Prostate gland (tissue), 2 donors: ENCODE measurements at places on chromosomes 13 and 19. TPM values are rescaled to one million over a fixed set of nuclear protein-coding genes. Genes with fewer than 3 reads are reported as not detected.

TSSK6 gene
- 22.3 TPM for total RNA-seq

SCGB2B2 gene
- 1.2 TPM for total RNA-seq

NLRP9 gene
- 4.0 TPM for total RNA-seq

CEACAM3 gene
- total RNA-seq, result 0.59 TPM

ZNF681 gene
- 2.0 TPM for total RNA-seq

ZNF844 gene
- total RNA-seq, result 16.2 TPM

GRCh38 chr19:38304866-38305429, 897 bp downstream of the C19orf33 start:
- no peaks in the 10 kb centered on the region for H3K36me3 ChIP-seq
- H3K4me1 ChIP-seq, result no peaks in the 10 kb centered on the region
- H3K4me3 ChIP-seq, result no peak overlapping the region
- no peak overlapping the region for H3K27ac ChIP-seq
- peak; percentile 72 for DNase-seq

DNA sequence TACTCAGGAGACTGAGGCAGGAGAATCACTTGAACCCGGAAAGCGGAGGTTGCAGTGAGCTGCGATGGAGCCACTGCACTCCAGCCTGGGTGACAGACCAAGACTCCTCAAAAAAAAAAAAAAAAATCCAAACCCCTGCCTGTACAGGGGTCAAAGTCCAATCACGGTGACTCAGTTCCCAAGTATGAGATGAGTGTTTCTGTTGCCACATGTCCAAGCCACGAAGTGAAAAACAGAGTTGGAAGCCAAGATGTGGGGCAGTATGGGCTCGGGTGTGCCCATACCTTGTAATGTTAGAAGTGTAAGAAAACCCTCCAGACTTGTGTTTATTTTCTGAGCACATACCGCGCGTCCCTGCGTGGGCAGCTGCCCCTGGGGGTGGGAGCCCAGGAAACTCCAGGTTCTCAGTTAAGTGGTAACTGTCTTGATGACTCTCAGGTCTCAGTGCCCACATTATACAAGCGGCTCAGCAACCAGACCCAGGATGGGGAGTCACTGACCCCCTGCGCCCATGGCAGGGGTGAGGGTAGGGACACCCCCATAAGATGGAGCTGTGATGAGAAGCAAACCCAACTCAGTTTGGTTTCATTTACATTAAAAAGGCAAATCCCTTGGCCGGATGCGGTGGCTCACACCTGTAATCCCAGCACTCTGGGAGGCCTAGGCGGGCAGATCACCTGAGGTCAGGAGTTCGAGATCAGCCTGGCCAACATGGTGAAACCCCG, 1.2 kb upstream of the GPX4 start:
- H3K4me3 ChIP-seq, result no peak overlapping the region
- DNase-seq, result peak; percentile 55
- no peaks in the 10 kb centered on the region for H3K27me3 ChIP-seq
- peaks cover 12% of the 10 kb centered on the region for H3K4me1 ChIP-seq
- H3K27ac ChIP-seq, result peak overlapping the region; percentile 81

- no peaks in the 10 kb centered on the region for H3K36me3 ChIP-seq
- H3K4me1 ChIP-seq, result no peaks in the 10 kb centered on the region
- no peak overlapping the region for H3K4me3 ChIP-seq
- no peak overlapping the region for H3K27ac ChIP-seq
Observed at GRCh38 chr13:42885325-42885724, 103.9 kb downstream of the FAM216B start.

DNA sequence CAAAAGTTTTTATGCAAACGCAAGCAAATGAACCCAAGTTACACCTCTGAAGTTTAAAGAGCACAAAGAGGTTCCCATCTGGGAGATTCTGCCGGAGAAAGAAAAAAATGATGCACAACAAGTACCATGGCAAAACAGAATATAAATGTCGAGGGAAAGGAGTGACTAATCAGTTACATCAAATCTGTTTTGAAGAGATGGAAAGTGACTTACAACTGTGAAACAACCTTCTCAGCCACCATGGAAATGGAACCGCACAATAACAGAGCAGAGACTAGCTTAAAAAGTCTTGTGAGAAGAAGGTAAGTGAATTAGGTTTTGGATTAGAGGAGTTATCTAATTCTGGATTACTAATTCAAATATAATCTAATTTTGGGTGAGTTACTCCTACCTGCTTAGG, 2.4 kb downstream of the HSPH1 start:
- H3K4me1 ChIP-seq, result no peaks in the 10 kb centered on the region
- DNase-seq, result no peak
- no peaks in the 10 kb centered on the region for H3K36me3 ChIP-seq
- no peak overlapping the region for H3K27ac ChIP-seq

GRCh38 chr13:23629566-23630272, 59.5 kb downstream of the TNFRSF19 start:
- peaks cover 20% of the 10 kb centered on the region for H3K4me1 ChIP-seq
- no peak overlapping the region for H3K4me3 ChIP-seq
- peak; percentile 74 for DNase-seq
- peak overlapping the region; percentile 60 for H3K27ac ChIP-seq

- no peaks in the 10 kb centered on the region for H3K27me3 ChIP-seq
- H3K4me3 ChIP-seq, result no peak overlapping the region
- DNase-seq, result no peak
- H3K4me1 ChIP-seq, result peaks cover 17% of the 10 kb centered on the region
- H3K27ac ChIP-seq, result no peak overlapping the region
Observed at GRCh38 chr19:6023085-6023682, 45.2 kb upstream of the RANBP3 start.

DNA sequence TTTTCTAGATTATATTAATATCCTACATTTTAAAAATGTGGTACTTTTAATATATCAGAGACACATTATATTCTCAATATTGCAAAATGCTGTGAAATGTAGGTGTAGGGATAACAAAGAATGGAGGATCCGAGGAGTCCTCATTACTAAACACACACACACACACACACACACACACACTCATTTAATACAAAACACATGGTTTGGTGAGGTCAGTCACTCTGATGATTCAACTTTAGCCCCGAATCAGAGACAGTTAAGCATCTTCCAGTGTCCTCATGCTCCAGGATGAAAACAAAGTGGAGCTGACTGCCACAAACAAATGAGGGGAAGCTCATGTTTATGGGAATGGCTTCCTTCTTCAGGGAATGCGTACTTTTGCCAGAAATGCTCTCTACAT, 147.5 kb downstream of the CYSLTR2 start:
- H3K4me3 ChIP-seq, result no peak overlapping the region
- H3K4me1 ChIP-seq, result no peaks in the 10 kb centered on the region
- H3K27me3 ChIP-seq, result no peaks in the 10 kb centered on the region
- H3K27ac ChIP-seq, result no peak overlapping the region
- H3K36me3 ChIP-seq, result no peaks in the 10 kb centered on the region
